ENCODE measurements at places on chromosomes 2 and 18.

DNA sequence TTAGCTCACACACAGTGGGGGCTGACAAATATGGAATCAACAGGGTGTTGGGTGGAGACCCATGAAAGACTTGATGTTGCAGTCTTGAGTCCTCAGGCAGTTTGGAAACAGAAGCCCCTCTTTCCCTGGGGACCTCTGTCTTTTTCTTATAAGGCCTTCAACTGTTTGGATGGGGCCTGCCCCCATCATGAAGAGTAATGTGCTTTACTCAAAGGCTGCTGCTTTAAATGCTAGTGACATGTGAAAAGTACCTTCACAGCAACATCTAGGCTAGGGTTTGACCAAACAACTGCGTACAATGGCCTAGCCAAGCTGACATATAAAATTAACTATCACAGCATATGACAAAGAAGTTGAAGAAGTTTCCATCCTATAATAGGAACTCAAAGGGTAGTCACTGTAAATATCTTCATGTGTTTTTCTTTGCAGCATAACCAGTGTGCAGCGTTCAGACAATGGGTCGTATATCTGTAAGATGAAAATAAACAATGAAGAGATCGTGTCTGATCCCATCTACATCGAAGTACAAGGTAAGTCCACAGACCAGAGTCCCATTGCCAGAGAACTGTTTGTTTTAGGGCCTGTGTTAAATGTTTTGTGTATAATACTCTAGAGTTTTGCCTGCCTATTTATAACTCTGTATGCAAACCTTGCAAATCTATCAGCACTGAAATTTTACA lies 46.3 kb downstream of the MERTK start:
- no peak for DNase-seq

- no peak for DNase-seq
These were observed 36.0 kb downstream of the MRPL33 start for GRCh38 chr2:27807476-27807875.

- no peak for DNase-seq
These were observed 9.9 kb downstream of the SH2D6 start for GRCh38 chr2:85428343-85428881.

GRCh38 chr2:120104772-120105171 lies 91.9 kb downstream of the EPB41L5 start:
- no peak for DNase-seq

DNA sequence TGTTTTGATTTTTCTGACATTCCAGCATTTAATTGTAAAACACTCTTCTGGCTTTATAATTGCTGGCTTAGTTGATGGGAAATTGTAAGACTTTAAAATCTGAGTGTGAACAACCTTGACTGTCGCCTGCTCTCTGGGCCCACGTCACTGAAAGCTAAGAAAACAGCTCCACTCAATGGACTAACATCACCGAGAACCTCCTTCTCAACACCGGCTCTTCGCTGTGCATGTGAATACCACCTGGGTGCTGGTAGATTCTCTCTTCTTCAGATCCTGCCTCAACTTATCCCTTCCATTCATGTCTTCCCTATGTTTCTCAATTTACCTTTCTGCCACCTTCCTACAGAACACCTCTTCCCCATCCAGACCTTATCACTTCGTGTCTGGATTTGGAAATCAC lies 523.1 kb upstream of the ID2 start:
- no peak for DNase-seq

DNA sequence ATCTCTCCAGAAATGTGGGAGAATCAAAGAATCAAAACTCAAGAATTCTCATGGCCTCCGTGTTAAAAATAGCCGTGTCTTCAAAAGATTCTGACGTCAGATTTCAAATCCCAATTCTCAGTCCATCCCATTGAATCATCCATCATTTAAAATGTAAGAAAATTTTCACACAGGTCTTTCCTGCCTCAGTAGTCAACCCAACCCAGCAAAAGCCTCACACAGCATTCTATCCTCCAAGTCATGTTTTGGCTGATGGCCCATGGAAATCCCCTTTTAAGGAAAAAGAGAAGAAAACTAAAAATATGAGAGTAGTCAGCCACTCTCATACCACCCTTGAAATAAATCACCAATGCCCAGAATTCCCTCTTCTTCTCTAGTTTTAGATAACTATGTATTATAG lies 211.8 kb downstream of the C1D start:
- DNase-seq = no peak

- DNase-seq = no peak
These were observed 5.9 kb downstream of the MBOAT2 start for GRCh38 chr2:8997631-8998030.

DNA sequence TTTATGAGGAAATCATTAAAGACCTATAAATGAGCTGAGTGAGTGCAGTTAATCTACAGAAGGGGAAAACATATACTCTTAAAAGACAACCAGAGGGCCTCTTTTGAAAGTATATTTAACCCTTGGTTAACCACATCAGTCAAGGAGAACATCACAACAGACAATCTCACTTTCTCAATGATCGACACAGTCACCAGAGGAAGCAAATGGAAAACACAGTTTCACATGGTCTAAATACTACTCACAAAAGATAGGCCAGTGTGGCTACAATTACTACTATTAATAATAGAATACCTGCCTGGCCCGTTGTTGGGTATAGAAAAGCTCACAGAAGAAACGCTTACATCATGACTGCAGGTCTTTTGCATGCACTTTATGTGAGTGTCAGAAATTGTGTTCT lies 426.2 kb downstream of the NCKAP5 start:
- no peak for DNase-seq

DNA sequence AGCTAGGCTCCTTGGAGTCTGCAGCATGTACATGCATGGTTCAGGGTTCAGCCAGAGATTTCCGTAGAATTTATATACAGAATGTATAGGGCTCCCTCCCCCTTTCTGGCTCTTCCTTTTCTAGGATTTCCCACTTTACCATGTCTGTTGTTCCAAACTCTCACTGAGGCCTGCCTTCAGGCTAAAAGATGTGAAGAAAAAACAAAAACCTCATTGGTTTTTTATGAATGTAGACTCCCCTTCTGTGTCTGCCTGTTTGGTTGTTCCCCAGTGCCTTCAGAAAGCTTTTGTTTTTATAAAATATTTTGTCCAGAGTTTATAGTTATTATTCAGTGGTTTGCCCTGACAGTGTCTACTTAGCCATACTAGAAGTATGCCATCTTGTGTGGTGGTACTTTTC lies 3.6 kb downstream of the NDUFV2 start:
- DNase-seq = no peak

DNA sequence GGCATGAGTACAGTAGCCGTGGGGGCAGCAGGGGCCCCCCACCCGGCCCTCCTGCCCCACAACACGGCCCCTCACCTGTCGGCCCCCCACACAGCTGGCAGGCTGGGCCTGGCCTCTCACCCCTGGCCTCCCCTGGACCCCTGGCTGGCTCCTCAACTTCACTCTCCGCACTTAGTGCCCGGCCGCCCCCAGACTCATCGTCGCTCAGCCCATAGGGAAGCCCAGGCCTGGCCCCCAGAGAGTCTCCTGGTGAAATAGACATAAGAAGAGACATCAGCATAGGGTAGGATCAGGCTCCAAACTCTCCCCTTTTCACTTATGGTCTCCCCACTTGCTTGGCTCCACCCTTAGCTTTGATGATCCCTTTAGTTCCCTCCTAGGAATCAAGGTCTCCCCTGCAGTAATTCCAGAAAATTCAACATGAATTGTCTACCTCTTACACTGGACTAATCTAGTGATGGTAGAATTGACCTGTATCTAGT lies 1.7 kb downstream of the ZNF513 start:
- DNase-seq = no peak

DNA sequence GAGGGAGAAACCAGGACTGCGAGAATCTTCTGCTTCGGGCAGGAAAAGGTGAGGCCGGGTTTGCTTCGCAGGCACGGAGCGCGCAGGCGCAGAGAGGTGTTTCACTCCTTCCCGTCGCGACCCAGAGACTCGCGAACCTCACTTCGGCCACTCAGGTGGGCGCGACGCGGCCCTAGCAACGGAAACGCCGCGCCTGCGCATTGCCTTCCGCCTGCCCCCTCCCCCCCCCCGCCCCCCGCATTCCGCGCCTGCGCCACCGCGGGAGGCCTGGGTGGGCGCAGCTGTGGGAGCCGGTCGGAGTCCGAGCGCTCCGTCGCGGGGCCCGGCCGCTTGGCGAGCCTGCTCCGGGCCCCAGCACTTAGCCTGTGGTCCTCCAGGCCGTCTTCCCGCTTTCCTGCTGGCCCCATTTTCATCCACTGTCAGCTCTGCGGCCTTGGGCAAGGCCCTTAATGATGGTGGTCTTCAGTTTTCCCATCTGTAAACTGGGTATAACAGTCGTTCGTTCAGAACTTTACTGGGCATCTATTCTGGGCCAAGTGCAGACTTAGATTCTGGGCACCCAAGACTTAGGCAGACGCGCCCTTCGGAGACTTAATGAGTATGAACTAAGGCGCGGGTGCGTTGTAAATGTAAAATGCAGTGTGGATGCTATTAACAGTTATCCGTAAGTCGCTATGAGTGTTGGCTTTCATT lies 62.1 kb upstream of the ACKR3 start:
- peak; percentile 84 for DNase-seq

GRCh38 chr2:13537771-13538349 lies 821.1 kb downstream of the TRIB2 start:
- no peak for DNase-seq

- no peak for DNase-seq
These were observed 21.7 kb downstream of the LCT start for GRCh38 chr2:135815269-135815668.

DNA sequence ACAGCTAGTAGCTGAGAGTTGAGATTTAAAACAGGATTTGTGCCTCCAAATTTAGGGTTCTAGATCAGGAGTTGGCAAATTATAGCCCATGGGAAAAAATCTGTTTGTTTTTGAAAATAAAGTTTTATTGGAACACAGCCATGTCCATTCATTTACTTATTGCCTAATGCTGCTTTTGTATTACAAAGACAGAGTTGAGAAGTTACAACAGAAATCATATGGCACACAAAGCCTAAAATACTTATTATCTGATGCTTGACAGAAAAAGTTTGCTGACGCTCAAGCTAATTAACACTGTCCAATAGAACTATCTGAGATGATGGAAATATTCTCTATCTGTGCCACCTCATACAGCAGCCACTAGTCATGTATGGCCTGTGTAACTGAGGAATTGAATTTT lies 229.1 kb upstream of the RASGRP3 start:
- no peak for DNase-seq

DNA sequence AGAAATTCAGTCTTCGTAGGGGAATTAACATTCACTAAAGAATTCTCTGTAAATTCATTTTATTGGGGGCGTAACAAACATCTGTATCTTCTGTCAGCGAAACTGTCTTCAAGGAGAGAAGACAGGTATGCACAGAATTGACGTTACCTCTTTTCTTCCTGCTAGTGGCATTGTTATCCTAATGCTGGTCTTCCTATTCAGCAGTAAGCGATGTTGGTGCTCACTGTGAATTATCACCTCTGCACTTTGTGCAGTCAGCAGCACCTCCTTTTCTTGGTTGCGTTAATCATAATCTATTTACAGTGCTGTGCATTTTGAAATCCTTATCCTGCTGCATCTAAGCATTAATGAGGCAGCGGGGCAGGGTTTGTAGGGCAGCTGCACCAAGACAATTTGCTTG lies 362.3 kb downstream of the SLC4A3 start:
- no peak for DNase-seq

DNA sequence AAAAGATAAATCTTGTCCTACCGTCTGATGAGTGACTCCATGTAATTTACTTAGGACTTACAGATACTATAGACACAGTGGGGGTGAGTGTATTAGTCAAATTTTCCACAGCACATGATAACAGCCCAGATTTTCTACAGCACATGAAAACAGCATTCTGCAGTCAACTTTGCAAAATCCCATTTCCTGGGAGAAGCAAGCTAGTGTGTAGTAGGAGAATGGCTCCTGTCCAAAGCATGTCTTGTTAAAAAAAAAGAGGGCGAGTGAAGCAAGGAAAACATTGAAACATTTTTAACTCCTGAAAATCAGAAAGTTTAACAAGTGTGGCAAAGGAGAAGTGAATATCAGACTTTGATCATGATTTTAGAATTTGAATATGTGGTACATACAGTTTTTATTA lies 817.8 kb upstream of the FAM98A start:
- no peak for DNase-seq

GRCh38 chr18:27780061-27780745 lies 396.7 kb downstream of the CDH2 start:
- no peak for DNase-seq

DNA sequence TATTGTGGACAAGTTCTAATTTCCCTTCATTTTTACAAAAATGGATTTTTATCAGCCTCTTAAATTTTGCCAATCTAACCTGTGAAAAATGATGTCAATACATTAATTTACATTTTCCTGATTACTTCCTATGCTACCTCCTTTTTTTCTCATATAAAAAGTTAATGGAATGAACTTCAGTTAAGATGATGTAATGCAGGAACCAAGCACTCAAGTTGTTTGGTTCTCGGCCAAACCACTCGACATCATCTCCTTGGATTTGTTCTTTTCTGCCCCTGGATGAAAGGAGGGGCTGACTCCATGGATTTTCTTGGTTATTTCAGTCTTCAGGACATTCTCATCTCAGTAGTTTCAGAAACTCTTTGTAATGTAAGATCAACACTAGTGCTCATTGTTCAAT lies 253.1 kb upstream of the NXPH2 start:
- no peak for DNase-seq

DNA sequence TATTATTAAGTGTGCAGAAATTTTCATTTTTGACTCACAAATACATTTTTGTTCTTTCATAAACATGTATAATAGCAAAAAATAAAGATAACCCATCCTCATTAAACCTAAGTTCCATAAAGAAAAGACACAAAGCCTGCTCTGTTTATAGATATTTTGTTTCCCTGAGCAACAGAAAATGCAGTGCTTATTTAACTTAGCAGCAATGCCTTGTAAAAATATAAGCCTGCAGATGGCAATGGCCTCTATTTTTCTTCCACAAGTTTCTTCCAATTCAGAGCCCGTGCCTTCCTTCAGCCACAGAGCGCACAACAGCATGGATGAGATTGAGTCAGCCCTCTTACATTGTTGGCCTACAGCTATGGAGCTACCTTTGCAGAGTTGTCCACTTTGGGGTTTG lies 43.6 kb downstream of the PKP4 start:
- no peak for DNase-seq

DNA sequence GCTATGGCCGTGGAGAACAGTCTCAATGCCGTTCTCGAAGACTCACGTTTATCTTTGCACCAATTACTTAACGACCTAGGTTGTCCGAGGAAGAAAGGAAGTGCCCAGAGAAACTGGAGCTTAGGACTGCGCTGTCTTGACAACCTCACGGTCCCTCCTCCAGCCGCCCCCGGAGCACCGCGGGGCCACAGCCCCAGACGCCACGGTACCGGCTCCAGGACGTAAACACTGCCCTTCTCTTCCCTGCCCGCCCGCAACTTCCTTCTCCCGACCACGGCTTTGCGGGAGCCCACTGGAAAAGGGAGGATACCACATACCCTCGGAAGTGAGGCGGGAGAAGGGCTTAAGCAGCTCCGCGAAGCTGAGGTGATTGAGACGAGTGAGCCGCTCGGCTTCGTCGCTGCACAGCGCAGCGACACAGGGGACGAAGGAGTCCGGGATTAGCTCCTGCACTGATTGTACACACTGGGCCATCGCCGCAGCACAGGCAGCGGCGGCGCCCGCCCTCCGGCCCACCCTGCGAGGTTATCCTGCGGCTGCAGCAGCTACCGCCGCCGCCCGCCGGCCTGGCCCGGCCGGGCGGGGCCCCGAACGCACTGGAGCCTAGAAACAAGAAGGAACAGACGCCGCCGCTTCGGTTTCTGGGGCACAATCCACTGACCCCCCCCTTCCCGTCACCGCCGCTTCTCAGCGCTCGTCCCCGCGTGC lies 483 bp downstream of the TRAPPC8 start:
- DNase-seq = peak; percentile 71

GRCh38 chr2:236261452-236261851 lies 2.8 kb downstream of the ASB18 start:
- DNase-seq = no peak

- DNase-seq = no peak
These were observed 12.8 kb upstream of the PLA2R1 start for GRCh38 chr2:160075171-160075570.
